Activated naive CD4-positive, alpha-beta T cell treated with anti-CD3 and anti-CD28 coated beads, Interleukin-2, amount 50 U/mL, for 16 hours (primary cell): ENCODE measurements at places on chromosomes 1 and 21.

GRCh38 chr1:93313026-93313425 is 32.7 kb upstream of the DR1 start:
- DNase-seq: no peak

GRCh38 chr21:43937891-43938309 is 72.9 kb downstream of the AGPAT3 start:
- DNase-seq: no peak

GRCh38 chr1:238552271-238552670 is 661.5 kb upstream of the ZP4 start:
- no peak for DNase-seq

- DNase-seq: no peak
Observed at GRCh38 chr1:221856228-221857093, 114.6 kb upstream of the DUSP10 start.

- DNase-seq: no peak
Observed at GRCh38 chr21:25862596-25862995, 127.8 kb downstream of the GABPA start.

GRCh38 chr21:20661745-20662422 is 336.3 kb upstream of the NCAM2 start:
- DNase-seq: no peak

GRCh38 chr1:57198912-57199311 is 224.9 kb downstream of the DAB1 start:
- no peak for DNase-seq

- DNase-seq: peak; percentile 63
Observed at GRCh38 chr21:29265690-29266479, 32.8 kb upstream of the BACH1 start.

GRCh38 chr1:214124915-214125314 is 137.1 kb downstream of the PROX1 start:
- DNase-seq: no peak

DNA sequence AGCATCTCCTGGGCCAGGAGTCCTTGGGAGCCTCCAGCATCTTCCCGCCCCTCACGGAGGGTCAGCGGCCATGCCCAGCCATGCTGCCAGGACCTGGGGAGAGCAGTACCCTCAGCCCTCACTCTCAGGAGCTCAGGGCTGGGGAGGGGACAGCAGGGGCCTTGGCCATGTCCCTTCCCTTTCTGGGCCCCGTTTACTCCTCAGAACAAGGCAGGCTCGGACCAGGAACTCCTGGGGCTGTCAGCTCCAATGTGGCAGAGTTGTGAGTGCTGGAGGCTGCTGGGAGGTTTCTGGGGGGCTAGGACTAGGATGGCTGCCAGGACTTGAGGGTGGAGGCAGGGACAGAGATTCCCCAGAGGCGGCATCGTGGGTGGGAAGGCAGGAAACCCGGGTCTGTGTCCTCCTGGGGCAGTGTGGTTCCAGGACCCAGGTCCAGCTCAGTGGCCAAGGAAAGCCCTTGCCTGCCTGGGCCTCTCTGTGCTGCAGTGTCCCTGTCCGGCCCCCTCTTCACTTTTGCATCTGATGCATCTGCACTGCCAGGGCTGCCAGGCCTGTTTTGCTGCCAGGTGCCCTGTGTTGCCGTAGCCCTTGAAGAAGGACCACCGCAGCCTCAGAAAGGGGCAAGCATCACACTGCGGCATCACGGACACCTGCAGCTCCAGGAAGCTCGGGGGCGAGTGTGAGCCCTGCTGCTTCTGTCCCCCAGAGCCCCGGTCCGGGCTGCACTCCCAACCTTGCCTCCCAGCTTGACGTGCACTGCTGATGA is 223.9 kb downstream of the CAMTA1 start:
- no peak for DNase-seq

- peak; percentile 30 for DNase-seq
Observed at GRCh38 chr1:201022820-201023516, 546 bp downstream of the KIF21B start.

DNA sequence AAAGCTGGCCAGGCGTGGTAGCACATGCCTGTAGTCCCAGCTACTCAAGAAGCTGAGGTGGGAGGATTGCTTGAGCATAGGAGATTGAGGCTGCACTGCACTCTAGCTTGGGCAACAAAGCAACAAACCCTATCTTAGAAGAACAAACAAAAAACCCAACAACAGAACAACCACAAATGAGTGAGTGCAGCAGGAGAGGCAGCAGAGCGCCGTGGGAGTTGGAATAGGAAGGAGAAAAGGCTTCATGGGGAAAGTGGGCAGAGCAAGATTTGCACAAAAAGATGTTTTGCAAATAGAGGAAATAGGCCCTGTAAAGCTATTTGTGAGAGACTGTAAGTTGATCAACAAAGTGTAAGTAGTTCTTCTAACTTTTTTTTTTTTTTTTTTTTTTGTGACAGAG is 19.6 kb downstream of the SMAP2 start:
- DNase-seq: no peak

- peak; percentile 46 for DNase-seq
Observed at GRCh38 chr1:31745096-31745945, 18.8 kb downstream of the ADGRB2 start.

DNA sequence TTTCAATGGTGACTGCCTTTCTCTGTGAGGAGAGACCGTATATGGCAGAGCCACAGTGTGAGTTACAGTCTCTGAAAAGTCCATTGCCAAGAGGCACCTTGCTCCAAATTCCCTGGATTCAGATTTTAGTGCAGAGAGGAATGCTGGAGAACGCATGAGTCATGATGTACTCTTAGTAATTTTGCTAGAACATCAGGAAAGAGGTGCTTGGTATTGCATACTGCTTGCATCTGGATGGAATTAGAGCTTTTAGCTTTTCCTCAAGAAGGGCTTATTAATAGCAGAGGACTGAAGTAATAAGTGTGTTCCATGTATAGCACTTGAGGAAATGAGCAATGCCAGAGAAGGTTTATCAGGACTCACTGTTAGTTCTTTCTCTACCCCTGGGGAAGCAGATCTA is 40.5 kb upstream of the AKT3 start:
- no peak for DNase-seq

DNA sequence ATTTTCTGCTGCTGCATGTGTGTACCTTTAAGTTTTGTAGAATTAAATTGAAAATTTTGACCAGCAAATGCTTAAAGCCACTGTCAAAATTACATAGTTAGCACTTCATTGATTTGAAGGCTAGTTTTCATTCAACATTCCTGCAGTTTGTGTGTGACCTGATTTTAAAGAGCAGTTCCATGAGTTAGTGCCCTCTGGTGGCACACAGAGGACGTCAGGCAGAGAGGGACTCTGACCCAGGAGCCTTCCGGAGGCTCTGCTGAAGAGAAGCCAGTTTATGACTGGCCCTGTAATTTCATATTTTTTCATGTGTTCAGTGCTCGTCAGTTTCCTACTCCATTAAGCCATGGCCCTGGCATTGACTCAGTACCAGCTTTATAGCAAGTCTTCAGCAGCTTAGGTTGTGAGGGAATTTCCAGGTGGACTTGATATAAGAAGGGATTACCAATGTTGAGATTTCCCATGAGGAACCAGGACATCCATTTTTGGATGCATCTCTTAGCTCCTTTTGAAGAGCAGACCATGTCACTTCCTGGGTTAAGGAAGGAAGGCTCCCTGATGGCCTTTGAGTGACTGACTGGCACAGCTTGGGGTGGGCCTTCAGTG is 104.7 kb downstream of the CAMTA1 start:
- peak; percentile 32 for DNase-seq

GRCh38 chr1:196977278-196977677 is at the start of gene CFHR5:
TSS of gene CFHR5 (plus strand) at chr1:196977556. CDS start at chr1:196977665, 109 bp downstream.
- DNase-seq: no peak

DNA sequence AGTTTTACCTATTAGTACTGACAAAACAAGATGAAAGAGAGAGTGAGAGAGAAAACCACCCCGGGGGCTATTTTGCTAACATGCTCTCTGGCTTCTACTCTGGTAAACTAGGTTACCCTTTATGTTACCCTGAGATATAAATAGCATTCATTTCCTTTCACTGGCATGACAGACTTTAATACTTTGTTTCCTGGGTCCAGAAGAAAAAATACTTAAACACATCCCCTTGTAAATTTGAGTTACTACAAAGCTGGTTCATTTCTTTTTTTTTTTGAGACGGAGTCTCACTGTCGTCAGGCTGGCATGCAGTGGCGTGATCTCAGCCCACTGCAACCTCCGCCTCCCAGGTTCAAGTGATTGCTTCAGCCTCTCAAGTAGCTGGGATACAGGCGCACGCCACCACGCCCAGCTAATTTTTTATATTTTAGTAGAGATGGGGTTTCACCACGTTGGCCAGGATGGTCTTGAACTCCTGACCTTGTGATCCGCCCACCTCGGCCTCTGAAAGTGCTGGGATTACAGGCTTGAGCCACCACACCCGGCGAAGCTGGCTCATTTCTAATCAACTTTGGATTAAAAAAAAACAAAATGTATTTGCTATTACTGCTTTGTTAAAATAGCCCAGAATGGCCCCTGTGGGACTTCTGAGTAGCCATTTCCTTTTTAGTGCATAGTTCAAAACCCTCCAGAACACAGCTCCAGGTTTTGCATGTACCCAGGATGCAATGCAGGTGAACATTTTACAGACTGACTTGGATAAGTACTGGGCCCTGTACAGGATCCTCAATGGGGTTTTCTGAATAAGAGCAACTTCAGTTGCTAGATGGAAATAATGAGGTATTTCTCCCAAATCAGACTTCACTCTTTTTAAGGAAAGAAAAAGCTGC is 20.6 kb downstream of the INPP5B start:
- DNase-seq: no peak

DNA sequence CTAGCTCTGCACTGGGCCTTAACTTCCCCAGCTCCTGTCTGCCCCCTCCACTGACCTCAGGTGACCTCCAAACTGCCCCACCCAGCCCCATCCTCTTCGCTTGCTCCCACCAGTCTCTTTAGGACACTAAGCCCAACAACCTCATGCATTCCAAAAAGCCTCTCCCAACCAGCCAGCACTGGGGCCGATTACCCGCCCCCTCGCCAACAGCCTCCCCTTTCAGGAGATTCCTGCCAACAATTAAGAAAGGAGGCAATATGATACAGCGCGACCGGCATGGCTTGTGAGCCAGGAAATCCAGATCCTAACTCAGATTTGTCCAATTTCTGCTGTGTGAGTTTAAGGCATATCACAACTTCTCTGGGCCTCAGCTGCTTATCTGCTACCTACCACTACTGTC is 14.7 kb downstream of the KANK4 start:
- DNase-seq: no peak
